ENCODE measurements at places on chromosomes 12 and 14. TPM values are rescaled to one million over a fixed set of nuclear protein-coding genes. Genes with fewer than 3 reads are reported as not detected.

- no peak for DNase-seq
Observed at GRCh38 chr14:74934041-74934440, 11.0 kb upstream of the RPS6KL1 start.

GRCh38 chr14:92121207-92121669, 268 bp downstream of the NDUFB1 start:
- no peak for DNase-seq

- DNase-seq: no peak
Observed at GRCh38 chr14:28751467-28752058, 15.0 kb upstream of the FOXG1 start.

The RERG gene
- total RNA-seq: 1.4 TPM

The TAS2R7 gene
- not detected for total RNA-seq

DNA sequence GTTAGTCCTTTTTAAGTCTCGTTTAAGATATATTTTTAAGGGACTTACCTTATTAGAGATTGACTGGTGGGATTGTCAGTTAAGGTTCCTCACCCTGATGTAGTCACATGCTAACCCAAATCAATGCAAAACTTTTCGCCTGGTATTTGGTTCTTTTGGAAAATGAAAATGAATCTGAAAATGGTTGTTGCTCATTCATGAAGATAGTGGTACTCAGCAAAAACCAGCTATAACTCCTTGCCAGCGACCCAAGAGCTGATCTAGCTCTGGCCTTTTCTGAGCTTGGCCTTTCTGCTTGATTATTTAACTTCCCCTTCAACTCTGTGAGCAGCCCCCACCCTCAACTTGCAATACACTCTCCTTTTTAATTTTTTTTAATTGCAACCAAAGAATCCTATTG, 85.0 kb upstream of the GTF2A1 start:
- no peak for DNase-seq

DNA sequence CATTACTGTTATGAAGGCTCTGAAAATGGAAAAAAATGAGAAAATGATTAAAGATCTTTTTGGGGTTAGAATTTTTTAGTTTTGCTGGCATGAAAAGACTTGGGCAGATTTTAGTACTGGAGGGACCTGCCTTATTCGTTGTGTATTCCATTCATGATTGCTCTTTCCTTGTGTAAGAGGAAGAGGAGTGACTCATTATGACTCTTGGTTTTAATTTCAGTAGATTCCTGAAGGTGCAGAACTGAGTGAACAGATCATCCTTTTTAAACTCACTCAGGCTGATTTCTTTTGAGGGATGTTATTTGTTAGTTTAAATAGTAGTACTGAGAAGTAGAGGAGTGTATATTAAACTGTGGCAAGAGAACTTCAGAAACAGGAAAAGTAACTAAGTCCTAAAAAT, 41.6 kb downstream of the AKAP6 start:
- no peak for DNase-seq

Data from PC-9 (cell line).